Kidney capillary endothelial cell (primary cell): ENCODE measurements at places on chromosomes 5 and 9.

- DNase-seq: no peak
Measured at GRCh38 chr9:33637881-33638280, 113.8 kb downstream of the ANKRD18B start.

GRCh38 chr5:98333921-98334320, 439.5 kb upstream of the RGMB start:
- DNase-seq: no peak

- no peak for DNase-seq
Measured at GRCh38 chr9:32969270-32969669, 32.2 kb downstream of the APTX start.

DNA sequence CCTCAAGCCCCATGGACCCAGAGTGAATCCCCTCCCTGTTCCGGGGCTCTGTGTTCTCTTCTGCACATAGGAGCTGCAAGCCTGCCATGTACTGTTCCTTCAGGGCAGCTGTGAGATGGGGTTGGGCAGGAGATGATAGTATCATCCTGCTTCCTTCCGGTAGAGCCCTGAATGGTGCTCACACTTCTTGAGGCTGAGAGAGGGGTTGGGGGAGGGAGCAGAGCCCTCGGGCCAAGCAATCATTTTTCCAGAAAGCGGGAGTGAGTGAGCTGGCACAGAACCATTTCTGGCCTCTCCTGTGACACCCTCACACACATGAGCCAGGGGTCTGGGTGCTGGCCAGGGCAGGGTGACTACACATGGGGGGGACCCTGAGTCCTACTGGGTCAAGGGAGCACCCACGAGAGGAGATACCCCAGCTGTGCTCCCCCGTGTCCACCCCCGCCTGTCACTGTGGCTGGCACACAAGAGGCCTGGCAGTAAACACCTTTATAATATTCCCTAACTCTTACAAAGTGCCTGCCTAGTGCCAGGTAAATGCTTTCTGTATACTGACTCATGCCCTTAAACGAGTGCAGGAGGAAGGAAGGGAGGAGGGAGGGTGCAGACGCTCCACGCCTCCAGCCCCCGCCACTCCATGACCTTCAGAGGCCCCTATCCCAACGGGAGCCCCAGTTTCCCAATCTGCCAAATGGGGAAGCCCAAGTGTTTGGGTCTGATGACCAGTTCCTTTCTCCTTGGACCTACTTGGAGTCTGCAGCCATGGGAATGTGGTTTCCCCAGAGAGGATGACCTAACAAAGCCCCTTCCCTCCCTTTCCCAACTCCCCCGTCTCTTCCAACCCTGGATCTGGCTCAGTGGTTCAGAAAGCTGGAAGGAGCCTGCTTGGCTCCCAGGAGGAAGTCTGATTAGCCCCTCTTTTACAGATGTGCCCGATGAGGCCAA, 15.5 kb downstream of the AKNA start:
- DNase-seq: peak; percentile 59

DNA sequence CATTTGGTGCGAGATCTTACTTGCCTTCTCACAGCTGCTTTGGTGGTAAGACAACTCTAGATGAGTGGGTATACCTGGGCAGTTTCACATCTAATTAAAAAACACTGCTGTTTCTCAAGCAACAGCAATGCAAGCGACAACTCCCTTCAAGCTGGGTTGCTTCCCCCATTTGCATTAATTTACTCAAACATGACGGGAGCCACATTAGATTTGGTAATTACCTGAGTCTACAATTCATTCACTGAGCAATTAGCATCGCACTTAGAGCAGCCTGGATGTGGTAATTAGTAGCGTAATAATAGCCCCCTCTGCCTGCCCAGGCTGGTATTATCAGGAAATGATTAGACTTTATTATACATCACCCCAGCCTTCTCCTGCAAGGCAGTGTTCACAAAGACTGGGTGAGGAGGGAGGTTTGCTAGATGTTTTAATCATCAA, 73.4 kb downstream of the FBXO38 start:
- DNase-seq: no peak
